ENCODE measurements at places on chromosomes 2 and 18.

DNA sequence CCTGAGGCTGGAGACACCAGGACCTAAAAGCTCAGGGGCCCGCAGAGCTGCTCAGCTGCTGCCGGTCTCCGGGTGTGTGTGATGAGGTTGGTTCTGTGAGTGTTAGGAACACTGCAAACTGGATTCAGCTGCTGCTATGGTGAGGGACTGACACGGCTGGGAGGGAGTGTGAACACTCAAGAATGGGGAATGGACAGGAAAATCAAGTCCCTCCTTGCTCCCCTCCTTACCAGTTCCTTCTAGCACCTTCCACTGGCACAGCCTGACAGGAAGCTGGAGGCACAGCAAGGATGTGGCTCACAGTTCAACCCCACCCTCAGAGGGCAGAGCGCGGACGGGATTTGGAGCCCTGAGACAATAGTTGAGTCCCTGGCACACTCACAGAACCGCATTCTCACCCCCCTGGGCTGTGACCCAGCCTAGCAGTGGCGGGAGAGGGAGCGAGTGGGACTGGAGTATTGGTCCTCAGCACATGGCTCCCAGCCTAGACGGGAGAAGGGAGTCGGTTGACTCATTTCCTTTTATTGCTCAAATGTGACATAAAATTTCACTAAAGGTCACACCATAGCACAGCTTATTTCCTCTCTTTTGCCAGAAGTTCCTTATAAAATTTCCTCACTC is 42.5 kb downstream of the LRRC30 start:
- no peak for DNase-seq

DNA sequence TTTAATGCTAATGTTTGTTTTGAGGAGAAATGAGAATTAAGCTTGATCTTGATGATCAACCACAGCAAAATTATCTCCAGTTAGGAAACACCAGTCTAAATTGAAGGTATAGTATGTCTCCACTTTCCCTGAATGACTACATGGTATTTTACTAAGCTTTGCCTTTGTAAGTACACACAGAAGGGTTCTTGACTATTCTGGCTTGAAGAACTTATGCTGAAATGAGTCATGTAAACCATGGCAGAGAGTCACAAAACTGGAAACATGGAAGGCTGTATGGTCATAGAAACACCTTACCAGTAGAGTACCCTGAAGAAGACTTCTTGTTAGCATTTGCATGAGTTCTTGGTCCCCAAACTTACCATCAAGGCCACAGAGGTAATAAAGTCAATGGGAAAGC is 250.5 kb downstream of the SLC8A1 start:
- no peak for DNase-seq

DNA sequence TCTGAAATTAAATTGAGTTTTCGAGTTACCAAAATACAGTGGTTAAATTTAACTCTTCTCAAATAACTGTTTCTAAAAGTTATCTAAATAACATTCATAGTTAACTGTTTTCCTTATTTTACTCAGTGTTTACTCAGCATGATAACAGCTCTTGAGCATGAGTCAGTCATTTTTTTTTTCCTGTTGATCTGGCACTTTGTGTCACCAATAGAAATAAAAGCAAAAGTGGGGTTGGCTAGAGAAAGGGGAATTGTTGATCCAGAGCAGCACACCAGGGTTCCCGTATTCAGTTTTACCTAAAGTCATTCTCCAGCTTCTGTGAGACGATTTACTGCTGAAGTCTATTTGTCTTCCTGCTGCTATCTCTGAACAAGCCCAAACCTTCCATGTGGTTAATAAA is 851.6 kb downstream of the DCC start:
- DNase-seq, result no peak

GRCh38 chr18:24022161-24022560 is 7.6 kb downstream of the TTC39C start:
- DNase-seq, result peak; percentile 39

- peak; percentile 83 for DNase-seq
These were observed 5.7 kb downstream of the GPATCH11 start for GRCh38 chr2:37090019-37090477.

GRCh38 chr2:26910176-26910575 is 60.3 kb upstream of the MAPRE3 start:
- DNase-seq, result no peak

- DNase-seq, result no peak
These were observed 94.8 kb downstream of the PPP1R1C start for GRCh38 chr2:182080493-182080892.

DNA sequence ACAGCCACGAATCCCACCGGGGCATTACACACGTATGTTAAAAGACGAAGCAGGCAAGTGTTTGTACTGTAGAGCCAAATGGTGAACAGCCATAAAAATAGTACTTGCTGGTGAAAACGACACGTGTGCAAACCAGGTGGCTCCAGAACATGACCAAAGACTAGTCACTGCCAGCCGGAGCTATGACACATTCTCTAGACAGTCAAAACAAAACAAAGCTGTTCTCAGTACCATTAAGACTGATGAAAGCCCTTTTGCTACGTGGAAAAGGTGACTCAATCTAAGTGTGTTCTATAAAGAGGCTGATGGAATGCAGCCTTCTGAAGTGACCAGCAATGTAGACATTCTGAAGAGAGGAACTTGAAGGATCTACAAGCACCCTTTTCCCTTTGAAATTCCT is 367.7 kb upstream of the NETO1 start:
- DNase-seq, result no peak

DNA sequence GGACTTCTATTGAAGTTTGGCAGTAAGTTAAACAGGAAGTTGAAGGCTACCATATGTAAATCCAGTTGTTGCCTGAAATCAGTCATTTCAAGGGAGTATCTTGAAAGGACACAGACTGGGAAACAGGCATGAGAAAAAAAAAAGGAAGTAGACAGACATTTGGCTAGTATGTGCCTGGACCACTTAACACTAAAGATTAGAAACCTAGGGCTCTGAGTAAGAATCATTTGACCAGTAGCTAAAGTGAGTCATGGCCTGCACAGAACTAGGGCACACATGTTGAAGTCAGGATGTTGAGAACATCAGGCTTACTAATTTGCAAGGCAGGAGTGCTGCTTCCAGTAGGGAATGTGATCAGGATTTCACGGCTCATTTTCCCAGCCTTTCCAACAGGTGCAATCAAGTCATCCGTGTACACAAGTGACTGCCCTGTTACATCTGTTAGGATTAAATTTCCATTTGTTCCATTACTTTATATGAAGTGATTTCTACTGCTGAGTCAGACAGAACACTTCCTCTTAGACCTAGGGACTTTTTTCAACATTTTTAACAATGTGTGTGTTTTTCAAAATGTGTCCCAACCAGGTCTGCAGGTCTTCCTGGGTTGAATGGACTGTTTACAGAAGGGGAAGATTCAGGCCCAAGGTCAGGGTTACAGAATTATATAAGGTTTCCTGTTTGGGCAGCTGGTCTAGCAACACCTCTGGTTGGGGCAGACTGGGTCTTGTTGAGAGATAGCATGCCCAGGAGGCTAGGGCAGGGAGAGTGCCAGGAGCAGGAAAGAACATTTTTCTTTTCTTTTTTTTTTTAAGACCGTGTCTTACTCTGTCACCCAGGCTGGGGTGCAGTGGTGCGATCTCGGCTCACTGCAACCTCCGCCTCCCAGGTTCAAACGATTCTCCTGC is 145.6 kb downstream of the TGIF1 start:
- DNase-seq, result peak; percentile 63

DNA sequence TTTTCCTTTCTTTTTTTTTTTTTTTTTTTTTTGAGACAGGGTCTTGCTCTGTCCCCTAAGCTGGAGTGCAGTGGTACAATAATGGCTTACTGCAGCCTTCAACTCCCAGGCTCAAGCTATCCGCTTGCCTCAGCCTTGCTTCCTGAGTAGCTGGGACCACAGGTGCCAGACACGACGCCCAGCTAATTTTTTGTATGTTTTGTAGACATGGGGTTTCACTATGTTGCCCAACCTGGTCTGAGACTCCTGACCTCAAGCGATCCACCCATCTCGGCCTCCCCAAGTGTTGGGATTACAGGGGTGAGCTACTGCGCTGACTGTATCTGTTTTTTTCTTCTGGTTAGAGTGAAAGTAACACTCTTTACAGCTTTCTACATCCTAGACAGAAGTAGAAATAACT is 240.3 kb upstream of the FBXO11 start:
- no peak for DNase-seq

GRCh38 chr2:21500401-21500945 is 376.7 kb downstream of the TDRD15 start:
- DNase-seq, result no peak

GRCh38 chr2:195468771-195469170 is 188.3 kb upstream of the SLC39A10 start:
- DNase-seq, result no peak

DNA sequence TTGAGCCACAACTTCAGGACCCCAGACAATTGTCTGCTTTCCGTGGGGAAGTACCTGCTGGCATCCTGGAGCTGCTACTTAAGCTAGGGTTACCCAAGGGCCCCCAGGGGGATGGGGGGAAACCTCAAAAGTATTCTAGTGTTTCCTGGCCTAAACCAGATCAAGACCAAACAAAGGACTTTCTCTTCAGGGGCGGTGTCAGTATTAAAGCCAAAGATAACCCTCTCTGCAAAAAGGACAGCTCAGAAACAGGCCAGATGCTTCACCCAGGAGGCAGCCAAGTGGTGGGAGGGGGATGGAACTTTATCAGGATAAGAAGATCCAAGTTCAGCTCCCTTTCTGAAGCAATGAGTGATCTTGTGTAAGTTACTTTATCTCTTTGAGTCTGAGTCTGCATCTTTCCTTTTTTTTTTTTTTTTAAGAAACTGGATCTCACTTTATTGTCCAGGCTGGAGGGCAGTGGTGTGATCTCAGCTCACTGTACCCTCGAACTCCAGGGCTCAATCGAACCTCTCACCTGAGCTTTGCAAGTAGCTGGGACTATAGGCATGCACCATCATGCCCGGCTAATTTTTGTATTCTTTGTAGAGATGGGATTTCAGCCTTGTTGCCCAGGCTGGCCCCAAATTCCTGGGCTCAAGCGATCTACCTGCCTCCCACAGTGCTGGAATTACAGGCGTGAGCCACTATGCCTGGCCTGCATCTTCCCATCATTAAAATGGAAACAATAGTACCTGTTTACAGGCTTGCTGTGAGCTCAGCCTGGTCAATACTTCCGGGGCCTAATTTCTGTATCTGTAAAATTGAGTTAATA is 151.8 kb upstream of the PTPRM start:
- no peak for DNase-seq

DNA sequence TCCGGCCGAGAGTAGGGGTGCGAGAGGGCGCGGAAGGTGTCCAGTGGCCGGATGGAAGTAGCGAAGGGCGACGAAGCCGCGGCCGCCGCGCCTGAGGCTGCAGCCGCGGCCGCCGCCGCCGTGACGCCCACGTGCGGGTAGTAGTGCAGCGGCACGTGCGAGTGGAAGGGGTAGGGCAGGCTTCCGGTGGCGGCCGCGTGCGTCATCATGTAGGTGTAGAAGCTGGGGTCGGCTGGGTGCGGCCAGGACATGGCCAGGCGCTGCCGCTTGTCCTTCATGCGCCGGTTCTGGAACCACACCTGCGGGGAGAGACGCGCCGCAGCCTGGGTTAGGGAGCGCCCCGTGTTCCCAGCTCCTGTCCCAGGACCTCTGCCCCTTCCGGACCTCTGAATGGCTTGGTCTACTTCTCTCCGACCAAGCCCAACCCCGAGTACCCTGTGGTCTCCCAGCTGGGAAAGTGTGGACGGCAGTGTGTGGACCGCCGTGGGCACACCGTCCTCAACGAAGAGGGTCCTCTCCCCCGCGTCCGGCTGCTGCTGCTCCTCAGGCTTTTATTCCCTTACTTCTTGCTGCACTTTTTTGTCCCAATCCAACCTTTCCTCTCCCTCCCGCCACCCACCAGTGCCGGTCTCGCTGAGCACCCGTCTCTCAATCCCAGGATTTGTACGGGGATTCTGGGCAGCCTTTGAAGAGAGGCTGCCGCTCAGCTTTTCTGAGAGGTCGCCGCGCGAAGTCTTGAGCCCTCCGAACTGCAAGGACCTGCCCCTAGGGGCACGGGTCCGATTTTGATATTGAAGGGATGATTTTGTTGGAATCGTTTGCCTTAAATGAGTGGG is 3.0 kb downstream of the EVX2 start:
- DNase-seq, result no peak

GRCh38 chr2:25473758-25474340 is 132.1 kb upstream of the DNMT3A start:
- peak; percentile 92 for DNase-seq

DNA sequence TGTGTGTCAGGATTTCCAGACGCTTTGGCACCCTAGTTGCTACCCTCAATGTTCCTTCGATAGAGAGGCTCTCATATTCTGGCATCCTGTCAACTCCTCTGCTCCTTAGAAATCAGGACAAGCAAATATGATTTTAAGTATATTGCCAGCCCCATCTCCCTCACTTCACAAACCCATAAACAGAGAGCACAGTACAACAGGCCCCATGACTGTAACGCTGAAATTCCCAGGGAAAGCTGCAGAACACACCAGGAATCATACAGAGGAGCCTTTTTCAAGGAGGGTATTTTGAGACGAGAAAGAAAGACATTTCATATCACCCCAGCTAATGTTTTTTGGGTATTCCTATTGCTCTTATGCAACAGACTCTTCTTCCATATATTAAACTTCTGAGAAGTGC is 162.9 kb downstream of the NAPG start:
- no peak for DNase-seq

DNA sequence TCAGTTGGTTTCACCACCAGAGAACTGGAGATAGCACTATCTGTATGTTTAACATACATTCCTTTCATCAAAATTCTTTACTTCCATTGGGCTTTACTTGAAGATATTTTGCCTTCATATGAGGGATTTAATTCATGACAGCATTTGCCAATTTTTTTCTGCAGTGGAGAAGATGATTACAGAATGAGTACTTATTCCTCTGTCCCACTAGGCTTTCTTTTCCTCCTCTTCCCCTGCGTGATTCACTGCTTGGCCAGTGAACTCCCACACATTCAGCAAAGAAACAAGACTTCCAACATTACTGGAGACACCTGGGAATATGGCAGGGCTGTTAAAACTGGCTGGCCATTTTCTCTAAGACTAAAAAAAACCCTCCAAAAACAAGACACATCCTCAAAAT is 425.8 kb upstream of the KCNH7 start:
- no peak for DNase-seq

GRCh38 chr18:55110436-55110835 is 151.2 kb upstream of the CCDC68 start:
- no peak for DNase-seq

- DNase-seq, result no peak
These were observed 468.9 kb downstream of the PARD3B start for GRCh38 chr2:205014201-205014600.

GRCh38 chr2:166934817-166935216 is 46.5 kb downstream of the XIRP2 start:
- no peak for DNase-seq

DNA sequence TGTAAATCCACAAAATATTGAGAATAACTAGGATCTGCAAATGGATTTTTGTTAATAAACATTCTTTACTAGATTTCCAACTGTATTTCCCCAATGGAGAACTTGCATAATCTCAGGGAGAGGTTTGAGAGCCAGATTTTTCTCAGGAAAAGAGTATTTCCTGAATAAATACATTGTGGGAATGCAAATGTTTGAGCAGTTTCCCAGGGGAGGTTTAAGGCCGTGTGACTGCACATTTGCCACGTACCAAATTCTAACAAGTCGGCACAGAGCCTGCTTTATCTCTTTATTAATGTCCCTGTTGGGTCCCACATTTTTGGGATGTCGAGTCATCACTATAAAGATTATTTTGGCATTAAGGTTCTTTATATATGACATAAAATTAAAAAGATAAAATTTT is 27.0 kb downstream of the TFPI start:
- no peak for DNase-seq

GRCh38 chr2:36245651-36246050 is 109.9 kb upstream of the CRIM1 start:
- peak; percentile 11 for DNase-seq

Measured in RPMI8226 (cell line).